ENCODE measurements at places on chromosomes 11 and 22. TPM values are rescaled to one million over a fixed set of nuclear protein-coding genes. Genes with fewer than 3 reads are reported as not detected.
A peak's percentile ranks its signal among the peaks of the same experiment; 100 is the strongest.

DNA sequence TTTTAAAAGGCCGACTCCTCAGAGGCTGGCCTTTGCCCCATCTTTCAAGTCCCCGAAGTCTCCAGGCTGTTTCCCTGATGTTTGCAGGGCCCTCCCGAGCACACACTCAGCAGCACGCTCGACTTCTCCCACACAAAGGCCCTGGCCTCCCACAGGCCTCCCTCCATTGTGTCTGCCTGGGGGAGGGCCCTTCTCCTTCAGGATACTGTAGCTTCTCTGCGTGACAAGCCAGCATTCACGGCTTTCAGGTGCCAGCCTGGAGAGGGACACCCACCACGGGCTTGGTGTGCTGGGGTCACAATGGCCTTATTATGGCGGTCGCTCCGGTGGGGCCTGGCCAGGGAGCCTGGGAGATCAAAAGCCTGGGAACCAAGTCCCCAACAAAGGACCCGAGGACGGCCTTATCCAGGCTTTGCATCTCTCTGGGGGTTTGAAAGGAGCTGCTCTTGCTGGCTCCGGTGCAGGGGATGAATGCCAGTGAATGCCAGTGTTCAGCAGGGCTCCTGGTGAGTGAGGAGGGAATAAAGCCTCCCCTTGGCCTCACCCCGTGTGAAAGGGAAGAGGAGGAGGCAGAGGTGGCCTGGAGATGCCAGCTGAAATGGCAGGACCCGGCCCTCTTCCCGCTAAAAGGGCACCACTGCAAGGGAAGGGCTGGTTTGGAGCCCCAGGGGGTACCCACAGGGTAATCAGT, 55.0 kb downstream of the TRAF6 start:
- DNase-seq = peak; percentile 94

- no peak for DNase-seq
These were observed 58.0 kb downstream of the CADM1 start for GRCh38 chr11:115446214-115446613.

- no peak for DNase-seq
These were observed 183.8 kb downstream of the SWAP70 start for GRCh38 chr11:9847636-9848035.

Gene RAB1B
- 85.5 TPM for total RNA-seq

Gene ARAP1
- 46.1 TPM for total RNA-seq

Gene NAALAD2
- 24.6 TPM for total RNA-seq

Gene PIK3IP1
- 4.7 TPM for total RNA-seq

All from neural progenitor cell (in vitro differentiated cells).